ENCODE measurements at places on chromosomes 7 and 10. TPM values are rescaled to one million over a fixed set of nuclear protein-coding genes. Genes with fewer than 3 reads are reported as not detected.

GRCh38 chr10:96276831-96277230 lies 5.5 kb upstream of the BLNK start:
- DNase-seq = no peak

OPN1SW gene
- not detected for total RNA-seq

GRCh38 chr7:43198599-43199090 lies 86.2 kb downstream of the HECW1 start:
- DNase-seq = no peak

- DNase-seq = no peak
Observed at GRCh38 chr10:110679486-110680272, 35.5 kb downstream of the RBM20 start.

DNA sequence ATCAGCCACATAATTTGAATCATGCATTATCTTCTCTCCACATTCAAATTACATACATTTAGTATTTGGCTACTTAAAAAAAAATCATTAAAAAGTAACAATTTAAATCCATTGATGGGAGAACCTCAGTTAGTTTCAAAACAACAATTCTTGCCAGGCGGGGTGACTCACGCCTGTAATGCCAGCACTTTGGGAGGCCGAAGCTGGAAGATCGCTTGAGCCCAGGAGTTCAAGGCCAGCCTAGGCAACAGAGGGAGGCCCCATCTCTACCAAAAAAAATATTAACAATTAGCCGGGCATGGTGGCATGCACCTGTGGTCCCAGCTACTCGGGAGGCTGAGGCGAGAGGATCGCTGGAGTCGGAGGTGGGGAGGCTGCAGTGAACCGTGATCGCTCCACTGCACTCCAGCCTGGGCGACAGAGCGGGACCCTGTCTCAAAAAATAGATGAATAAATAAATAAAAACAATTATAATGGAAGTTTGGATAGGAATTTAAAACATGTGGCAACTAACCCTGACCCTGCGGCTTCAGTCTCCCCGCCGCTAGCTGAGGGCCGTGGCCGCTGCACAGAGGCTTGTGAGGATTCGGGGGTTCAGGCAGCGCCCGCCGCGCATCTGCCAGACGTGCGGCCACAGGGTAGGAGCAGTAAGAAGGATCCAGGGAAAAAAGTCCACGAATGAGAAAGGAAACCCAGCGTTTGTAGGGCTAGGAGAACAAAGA lies 1.1 kb upstream of the CSGALNACT2 start:
- DNase-seq = no peak

DNA sequence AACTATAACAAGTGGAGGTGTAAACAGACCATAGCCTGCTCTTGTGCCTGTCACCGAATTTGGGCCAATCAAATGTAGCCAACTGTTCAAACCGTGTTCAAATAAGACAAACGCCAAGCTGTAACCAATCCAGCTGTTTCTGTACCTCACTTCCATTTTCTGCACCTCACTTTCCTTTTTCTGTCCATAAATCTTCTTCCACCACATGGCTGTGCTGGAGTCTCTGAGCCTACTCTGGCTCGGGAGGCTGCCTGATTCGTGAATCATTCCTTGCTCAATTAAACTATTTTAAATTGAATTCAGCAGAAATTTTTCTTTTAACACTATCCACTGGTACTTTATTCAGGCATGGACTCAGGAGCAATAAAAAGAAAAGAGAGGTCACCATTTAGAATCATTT lies 29.9 kb upstream of the COL1A2 start:
- no peak for DNase-seq

DNA sequence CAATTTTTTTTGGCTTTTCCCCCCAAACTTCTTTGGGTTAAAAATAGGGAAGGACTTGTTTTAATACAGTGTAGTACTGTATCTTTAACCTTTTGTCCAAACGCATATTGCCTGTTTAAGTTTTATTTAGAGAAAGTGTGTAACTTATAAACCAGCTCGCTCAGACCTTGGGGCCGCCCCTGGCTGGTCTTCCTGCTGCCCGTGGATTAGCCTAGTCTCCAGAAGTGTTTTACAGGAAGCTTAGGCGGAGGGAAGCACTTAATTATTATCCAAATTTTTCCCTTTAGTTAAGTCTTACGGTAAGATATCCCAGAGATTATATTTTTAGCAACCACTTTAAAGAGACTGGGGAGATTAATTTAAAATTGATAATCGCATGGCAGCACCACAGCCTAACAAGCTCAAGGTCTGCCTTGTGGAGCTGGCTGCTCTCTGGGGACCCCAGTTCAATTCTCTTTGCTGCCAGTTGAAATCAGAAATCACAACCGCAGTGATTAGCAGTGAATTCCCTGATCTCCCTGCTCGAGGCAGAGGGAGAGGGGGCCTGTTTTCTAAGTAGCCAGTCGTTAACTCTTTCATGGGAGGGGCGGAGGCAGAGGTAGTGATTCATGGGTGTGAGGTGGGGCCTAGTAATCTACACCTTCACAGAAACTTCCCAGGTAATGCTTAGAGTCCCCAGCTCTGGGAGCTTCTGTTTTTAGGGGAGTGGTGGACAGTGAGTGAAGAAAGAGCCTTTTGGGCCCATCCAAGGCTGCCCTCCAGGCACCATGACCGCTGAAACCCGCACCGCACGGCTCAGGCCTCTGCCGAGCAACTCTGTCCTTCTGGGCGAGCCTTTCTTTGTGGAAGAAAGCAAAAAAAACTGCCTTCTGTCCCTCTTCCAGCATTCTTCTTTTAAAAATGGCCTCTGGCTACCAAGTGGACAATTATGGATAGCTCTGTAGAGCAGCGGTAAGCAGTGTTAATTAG lies 548.7 kb upstream of the GALNT17 start:
- no peak for DNase-seq

DNA sequence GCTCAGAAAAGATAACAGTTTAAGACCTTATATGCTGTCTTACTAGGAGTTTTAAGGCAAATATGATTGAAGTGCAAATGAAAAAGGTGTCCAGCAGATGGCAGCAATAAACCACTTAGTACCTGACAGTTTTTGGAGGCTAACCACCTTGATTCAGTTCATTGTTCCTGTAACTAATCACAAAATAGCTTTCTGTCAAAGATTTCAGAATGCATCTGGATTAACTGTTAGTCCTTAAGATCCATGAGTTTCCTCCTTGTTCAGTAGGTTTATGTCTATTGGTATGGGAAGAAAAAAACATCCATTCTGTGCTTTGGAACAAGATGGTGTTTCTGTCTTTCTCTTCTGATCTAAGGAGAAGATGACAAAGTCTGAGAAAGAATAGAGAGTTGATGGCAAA lies 46.6 kb downstream of the CCSER2 start:
- no peak for DNase-seq

IFIT2 gene
- 36.9 TPM for total RNA-seq

DUS4L gene
- 14.4 TPM for total RNA-seq

- DNase-seq = no peak
Observed at GRCh38 chr7:88147949-88148348, 71.9 kb downstream of the SRI start.

DNA sequence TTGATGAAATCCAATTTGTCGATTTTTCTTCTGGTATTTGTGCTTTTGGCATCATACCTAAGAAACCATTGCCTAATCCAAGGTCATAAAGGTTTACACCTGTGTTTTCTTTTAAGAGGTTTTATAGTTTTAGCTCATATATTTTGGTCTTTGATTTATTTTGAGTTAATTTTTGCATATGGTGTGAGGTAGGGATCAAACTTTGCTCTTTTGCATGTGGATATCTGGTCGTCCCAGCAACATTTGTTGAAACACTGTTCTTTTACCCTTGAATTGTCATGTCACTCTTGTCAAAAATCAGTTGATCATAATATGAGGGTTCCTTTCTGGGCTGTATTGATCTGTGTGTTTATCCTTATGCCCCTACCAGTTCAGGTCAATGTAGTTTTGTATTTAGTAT lies 232.5 kb upstream of the SH2B2 start:
- no peak for DNase-seq
